ENCODE measurements at places on chromosomes 2 and 18. TPM values are rescaled to one million over a fixed set of nuclear protein-coding genes. Genes with fewer than 3 reads are reported as not detected.

DNA sequence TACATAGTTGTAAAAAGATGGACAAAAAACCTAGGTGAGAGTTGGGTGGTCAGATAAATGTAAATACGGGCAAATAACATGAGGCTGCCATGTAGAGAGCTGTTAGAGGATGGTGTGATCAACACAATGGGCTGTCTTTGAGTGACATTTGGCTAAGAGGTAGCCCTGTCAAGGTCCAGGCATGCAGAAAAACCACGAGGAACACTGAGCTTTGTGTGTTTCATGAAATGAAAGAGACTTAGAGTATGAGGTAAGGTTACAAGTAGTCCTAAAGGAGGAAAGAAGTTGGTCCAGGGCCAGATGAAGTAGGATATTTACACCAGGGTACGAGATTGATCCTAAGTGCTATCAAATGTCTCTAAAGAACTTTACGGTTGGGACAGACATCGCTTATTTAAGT is 160.9 kb downstream of the RDH14 start:
- no peak overlapping the region for H3K4me3 ChIP-seq
- no peaks in the 10 kb centered on the region for H3K4me1 ChIP-seq
- no peaks in the 10 kb centered on the region for H3K27me3 ChIP-seq
- no peaks in the 10 kb centered on the region for H3K36me3 ChIP-seq
- H3K27ac ChIP-seq, result no peak overlapping the region

DNA sequence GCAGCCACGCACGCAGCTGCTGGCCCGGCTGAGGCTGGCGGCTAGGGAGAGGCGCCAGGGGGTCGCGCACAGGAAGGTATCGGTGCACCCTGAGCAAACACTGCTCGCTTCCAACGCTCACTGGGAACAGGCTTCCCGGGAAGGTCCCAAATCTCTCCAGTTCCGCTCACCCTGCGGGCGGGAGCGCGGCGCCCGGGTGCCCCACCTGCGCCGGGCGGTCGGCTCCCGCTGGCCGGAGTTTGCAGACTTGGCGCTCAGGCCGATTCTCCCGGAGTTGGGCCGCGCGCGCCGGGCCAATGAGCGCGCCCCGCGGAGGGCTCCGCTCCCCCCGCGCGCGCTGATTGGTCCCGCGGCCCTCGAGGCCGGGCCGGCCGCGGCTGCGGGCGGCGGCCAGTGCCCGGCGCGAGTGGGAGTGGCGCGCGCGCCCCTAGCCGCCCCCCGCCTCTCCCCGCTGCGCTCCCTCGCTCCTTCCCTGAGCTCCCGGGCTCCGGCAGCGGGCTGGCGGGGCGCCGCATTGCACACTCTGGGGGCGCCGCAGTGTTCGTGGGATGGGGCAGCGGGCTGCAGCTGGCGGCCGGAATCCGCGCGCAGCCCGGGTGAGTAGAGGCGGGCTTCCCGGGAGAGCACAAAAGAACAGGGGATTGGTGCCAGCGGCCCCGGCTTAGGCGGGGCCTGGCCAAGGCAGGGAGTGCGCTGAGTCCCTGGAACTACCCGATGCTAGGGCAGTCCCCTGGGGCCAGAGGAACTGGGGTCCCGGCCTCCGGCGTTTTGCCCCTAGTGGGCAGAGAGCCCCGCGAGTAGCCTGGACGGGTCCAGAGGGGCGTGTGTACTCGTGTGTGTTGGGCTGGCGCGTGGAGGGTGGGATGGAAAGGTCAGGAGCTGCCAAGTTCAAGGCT is at the start of gene LYPD6:
LYPD6 (plus strand) TSS at position 461 of the 896 bp plus-strand sequence. CDS start 107,122 bp downstream, outside the sequence.
- H3K27me3 ChIP-seq, result no peaks in the 10 kb centered on the region
- peak; percentile 68 for DNase-seq
- H3K4me3 ChIP-seq, result peak within 1 kb of the TSS; percentile 50
- H3K27ac ChIP-seq, result no peak within 1 kb of the TSS
- H3K4me1 ChIP-seq, result peaks cover 6% of the 10 kb centered on the region

DNA sequence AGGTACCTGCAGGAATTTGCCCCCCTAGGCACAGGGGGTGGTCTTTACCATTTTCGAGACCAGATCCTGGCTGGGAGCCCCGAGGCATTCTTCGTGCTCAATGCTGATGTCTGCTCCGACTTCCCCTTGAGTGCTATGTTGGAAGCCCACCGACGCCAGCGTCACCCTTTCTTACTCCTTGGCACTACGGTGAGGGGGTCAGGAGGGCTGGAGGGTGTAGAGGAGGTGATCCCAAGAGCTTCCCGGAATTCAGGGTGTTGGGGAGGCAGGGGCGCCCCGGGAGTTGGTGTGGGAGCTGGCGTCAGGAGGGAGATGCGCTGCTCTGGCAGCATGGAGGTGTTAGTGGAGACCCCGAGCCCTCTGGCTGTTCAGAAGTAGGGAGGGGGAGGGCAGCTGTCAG is 3.2 kb downstream of the GMPPA start:
- peaks cover 3% of the 10 kb centered on the region for H3K4me1 ChIP-seq
- no peak overlapping the region for H3K27ac ChIP-seq
- DNase-seq, result no peak

GRCh38 chr2:218832520-218832919 is 917 bp upstream of the PRKAG3 start:
- H3K36me3 ChIP-seq, result no peaks in the 10 kb centered on the region
- H3K27ac ChIP-seq, result no peak overlapping the region
- H3K4me3 ChIP-seq, result no peak overlapping the region
- DNase-seq, result no peak
- H3K27me3 ChIP-seq, result no peaks in the 10 kb centered on the region

GRCh38 chr2:167492486-167492885 is 604.2 kb downstream of the XIRP2 start:
- H3K4me3 ChIP-seq, result no peak overlapping the region
- no peaks in the 10 kb centered on the region for H3K36me3 ChIP-seq
- H3K27me3 ChIP-seq, result no peaks in the 10 kb centered on the region
- no peak for DNase-seq
- H3K27ac ChIP-seq, result no peak overlapping the region

GRCh38 chr2:169348321-169349024 is 13.9 kb downstream of the LRP2 start:
- no peaks in the 10 kb centered on the region for H3K27me3 ChIP-seq
- no peaks in the 10 kb centered on the region for H3K4me1 ChIP-seq
- H3K36me3 ChIP-seq, result no peaks in the 10 kb centered on the region
- no peak for DNase-seq

- no peaks in the 10 kb centered on the region for H3K36me3 ChIP-seq
- H3K27ac ChIP-seq, result no peak overlapping the region
- H3K27me3 ChIP-seq, result no peaks in the 10 kb centered on the region
- no peak for DNase-seq
Measured at GRCh38 chr2:119255760-119256581, 32.3 kb downstream of the STEAP3 start.

GRCh38 chr2:74537140-74537539 is 7.4 kb downstream of the HTRA2 start:
- H3K36me3 ChIP-seq, result no peaks in the 10 kb centered on the region
- no peak overlapping the region for H3K4me3 ChIP-seq
- DNase-seq, result no peak
- H3K27me3 ChIP-seq, result no peaks in the 10 kb centered on the region
- H3K4me1 ChIP-seq, result no peaks in the 10 kb centered on the region

DNA sequence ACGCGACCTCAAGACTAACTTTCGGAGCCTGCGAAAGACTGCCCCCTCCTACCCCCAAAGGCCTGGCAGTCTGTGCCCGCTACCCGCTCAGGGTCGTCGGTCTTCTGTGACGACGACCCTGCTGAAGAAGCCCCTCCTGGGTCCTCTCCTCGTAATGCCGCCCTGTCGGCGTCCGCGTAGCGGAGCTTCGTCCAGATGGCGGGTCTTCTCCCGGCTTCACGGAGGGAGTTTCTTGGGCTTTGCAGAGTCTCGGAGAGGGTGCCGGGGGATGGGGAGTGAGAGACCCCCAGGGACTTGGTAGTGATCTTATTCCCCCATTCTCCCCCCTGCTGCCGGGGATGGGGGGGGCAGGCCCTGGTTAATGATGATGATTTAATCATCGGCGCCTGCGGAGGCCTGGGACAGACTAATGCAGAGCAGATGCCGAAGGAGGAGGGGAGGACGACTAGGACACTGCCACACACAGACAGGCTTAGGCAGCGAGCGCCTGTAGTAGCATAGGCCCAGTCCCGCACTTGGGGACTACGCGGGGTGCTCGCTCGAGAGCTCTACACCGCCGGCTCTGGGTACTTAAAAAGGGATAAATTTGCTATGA is 528 bp upstream of the PCGF1 start:
- H3K36me3 ChIP-seq, result no peaks in the 10 kb centered on the region
- peak; percentile 60 for DNase-seq
- peak overlapping the region; percentile 71 for H3K4me3 ChIP-seq
- peak overlapping the region; percentile 99 for H3K27ac ChIP-seq
- peaks cover 5% of the 10 kb centered on the region for H3K4me1 ChIP-seq
- H3K27me3 ChIP-seq, result no peaks in the 10 kb centered on the region

DNA sequence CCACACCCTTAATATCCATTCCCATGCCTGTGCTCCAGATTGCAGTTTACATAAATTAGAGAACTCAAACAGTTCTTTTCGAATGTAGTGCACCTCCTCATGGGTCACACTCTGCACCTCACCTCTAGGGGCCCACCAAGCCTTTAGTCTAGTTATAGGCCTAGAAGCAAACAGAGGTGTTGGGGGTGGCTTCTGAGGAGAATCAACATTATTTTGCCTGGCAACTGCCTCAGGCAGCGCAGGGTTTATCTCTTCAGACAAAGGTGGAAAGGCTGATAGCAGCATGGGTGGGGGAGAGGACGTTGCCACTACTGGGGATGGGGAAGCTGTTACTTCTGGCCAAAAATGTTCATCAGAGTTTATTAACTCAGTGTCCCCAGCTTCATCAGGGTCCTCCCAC is 5.0 kb upstream of the GYPC start:
- H3K36me3 ChIP-seq, result no peaks in the 10 kb centered on the region
- peaks cover 4% of the 10 kb centered on the region for H3K4me1 ChIP-seq
- H3K27me3 ChIP-seq, result no peaks in the 10 kb centered on the region

DNA sequence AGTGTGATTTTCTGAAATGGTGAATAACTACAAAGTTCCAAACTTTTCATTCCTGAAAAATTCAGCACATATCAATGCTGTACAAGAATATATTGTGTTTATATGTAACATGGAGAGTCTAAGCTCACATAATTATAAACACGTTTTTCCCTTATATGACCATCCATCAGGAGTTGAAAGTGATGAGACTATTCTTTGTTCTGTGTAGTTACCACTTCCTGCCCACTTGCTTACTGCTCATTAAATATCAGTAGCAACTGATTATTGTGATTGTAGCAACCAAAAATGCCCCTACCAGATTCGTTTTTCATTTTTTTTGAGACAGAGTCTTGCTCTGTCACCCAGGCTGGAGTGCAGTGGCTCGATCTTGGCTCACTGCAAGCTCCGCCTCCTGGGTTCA is 30.8 kb downstream of the OTX1 start:
- no peaks in the 10 kb centered on the region for H3K27me3 ChIP-seq
- no peaks in the 10 kb centered on the region for H3K36me3 ChIP-seq
- no peaks in the 10 kb centered on the region for H3K4me1 ChIP-seq
- no peak overlapping the region for H3K27ac ChIP-seq
- no peak for DNase-seq
- no peak overlapping the region for H3K4me3 ChIP-seq

GRCh38 chr2:25788457-25788856 is 89.8 kb downstream of the ASXL2 start:
- H3K4me1 ChIP-seq, result no peaks in the 10 kb centered on the region
- H3K27me3 ChIP-seq, result no peaks in the 10 kb centered on the region
- no peak overlapping the region for H3K4me3 ChIP-seq
- no peak overlapping the region for H3K27ac ChIP-seq
- no peaks in the 10 kb centered on the region for H3K36me3 ChIP-seq
- no peak for DNase-seq

GRCh38 chr2:51760441-51760840 is 728.5 kb upstream of the NRXN1 start:
- H3K4me1 ChIP-seq, result no peaks in the 10 kb centered on the region
- H3K27ac ChIP-seq, result no peak overlapping the region
- no peaks in the 10 kb centered on the region for H3K36me3 ChIP-seq
- no peaks in the 10 kb centered on the region for H3K27me3 ChIP-seq

GRCh38 chr2:28300485-28301341 is 91.9 kb upstream of the FOSL2 start:
- DNase-seq, result no peak
- no peak overlapping the region for H3K4me3 ChIP-seq
- H3K27ac ChIP-seq, result peak overlapping the region; percentile 72
- H3K27me3 ChIP-seq, result no peaks in the 10 kb centered on the region

GRCh38 chr2:120346026-120346666 is at the start of gene INHBB:
TSS of gene INHBB (plus strand) at chr2:120346136. CDS start at chr2:120346189, 53 bp downstream.
- H3K4me1 ChIP-seq, result peaks cover 10% of the 10 kb centered on the region
- H3K27ac ChIP-seq, result no peak within 1 kb of the TSS
- H3K36me3 ChIP-seq, result no peaks in the 10 kb centered on the region
- H3K4me3 ChIP-seq, result peak within 1 kb of the TSS; percentile 49

DNA sequence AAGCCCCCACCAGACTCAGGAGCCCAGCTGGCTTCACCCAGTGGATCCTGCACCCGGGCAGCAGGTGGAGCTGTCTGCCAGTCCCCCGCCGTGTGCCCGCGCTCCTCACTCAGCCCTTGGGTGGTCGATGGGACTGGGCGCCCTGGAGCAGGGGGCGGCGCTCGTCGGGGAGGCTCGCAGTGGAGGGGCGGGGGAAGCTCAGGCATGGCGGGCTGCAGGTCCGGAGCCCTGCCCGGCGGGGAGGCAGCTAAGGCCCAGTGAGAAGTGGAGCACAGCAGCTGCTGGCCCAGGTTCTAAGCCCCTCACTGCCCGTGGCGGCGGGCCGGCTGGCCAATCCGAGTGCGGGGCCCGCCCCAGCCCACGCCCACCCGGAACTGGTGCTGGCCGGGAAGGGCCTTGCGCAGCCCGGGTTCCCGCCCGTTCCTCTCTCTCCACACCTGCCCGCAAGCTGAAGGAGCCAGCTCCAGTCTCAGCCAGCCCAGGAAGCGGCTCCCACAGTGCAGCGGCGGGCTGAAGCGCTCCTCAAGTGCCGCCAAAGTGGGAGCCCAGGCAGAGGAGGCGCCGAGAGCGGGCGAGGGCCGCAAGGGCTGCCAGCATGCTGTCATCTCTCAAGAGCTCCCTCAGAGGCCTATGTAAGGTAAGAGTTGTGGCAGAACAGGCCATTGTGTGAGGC is 1307.8 kb upstream of the TMEFF2 start:
- H3K27ac ChIP-seq, result no peak overlapping the region
- H3K4me3 ChIP-seq, result no peak overlapping the region
- H3K27me3 ChIP-seq, result no peaks in the 10 kb centered on the region
- no peak for DNase-seq

DNA sequence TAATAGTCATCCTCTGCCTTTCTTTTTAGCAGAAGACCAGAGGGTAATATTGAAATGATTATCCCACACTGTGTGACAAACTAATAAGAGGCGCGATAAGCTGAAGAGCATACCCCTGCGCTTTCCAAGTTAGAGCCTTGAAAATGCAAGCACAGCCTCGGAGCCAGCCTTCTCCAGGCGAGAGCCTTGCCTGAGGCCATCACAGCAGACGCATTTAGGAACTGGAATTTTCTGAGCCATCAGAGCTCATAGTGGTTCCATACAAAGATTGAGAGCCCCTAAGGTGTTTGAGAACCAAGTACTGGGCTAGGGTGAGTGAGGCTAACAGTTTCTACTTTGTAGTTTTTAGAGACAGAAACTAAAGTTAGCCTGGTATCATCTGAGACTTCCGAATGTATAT is 19.9 kb downstream of the PSMG2 start:
- no peak overlapping the region for H3K4me3 ChIP-seq
- no peaks in the 10 kb centered on the region for H3K27me3 ChIP-seq

Gene APOB
- 4.8 TPM for total RNA-seq

Gene IL1RL2
- not detected for total RNA-seq

Gene TWIST2
- 29.6 TPM for total RNA-seq

Gene AMMECR1L
- 7.7 TPM for total RNA-seq

Gene CYRIA
- total RNA-seq, result 16.9 TPM

Gene DSC3
- 0.83 TPM for total RNA-seq

Gene KLHL30
- not detected for total RNA-seq

Gene CERKL
- total RNA-seq, result 0.37 TPM

Gene NOTO
- not detected for total RNA-seq

Data from ovary (tissue), 10 donors.